Activated CD4-positive, alpha-beta T cell treated with anti-CD3 and anti-CD28 coated beads, Interleukin-10, Interleukin-2, amounts not matched to agents 100 ng/mL and 50 ng/mL, durations not matched to agents 16 hours and 8 hours (primary cell): ENCODE measurements at places on chromosomes 1 and 21.

GRCh38 chr1:37822906-37823815, 15.2 kb upstream of the YRDC start:
- peak; percentile 60 for DNase-seq

GRCh38 chr1:229924639-229925038, 142.4 kb upstream of the GALNT2 start:
- no peak for DNase-seq

DNA sequence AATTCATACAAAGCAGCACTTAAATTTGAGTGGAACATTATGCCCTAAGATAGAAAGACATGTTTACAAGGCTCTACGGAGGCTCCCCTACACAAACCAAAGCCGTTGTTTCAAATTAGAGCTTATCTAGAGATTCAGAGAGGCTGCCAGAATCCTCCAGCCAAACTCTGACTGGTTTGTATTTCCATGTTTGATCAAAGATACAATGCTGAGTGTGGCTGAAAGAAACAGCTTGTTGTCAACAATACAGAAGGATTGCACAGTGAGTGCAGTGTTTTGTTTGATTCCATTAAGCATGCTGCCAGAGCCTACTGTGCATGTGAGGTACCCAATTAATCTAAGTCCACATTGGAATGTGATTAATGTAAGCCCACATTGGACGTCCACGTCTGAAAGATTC, 402.7 kb downstream of the DISC1 start:
- DNase-seq, result no peak

GRCh38 chr21:37580666-37581065, 214.1 kb downstream of the DYRK1A start:
- DNase-seq, result no peak

DNA sequence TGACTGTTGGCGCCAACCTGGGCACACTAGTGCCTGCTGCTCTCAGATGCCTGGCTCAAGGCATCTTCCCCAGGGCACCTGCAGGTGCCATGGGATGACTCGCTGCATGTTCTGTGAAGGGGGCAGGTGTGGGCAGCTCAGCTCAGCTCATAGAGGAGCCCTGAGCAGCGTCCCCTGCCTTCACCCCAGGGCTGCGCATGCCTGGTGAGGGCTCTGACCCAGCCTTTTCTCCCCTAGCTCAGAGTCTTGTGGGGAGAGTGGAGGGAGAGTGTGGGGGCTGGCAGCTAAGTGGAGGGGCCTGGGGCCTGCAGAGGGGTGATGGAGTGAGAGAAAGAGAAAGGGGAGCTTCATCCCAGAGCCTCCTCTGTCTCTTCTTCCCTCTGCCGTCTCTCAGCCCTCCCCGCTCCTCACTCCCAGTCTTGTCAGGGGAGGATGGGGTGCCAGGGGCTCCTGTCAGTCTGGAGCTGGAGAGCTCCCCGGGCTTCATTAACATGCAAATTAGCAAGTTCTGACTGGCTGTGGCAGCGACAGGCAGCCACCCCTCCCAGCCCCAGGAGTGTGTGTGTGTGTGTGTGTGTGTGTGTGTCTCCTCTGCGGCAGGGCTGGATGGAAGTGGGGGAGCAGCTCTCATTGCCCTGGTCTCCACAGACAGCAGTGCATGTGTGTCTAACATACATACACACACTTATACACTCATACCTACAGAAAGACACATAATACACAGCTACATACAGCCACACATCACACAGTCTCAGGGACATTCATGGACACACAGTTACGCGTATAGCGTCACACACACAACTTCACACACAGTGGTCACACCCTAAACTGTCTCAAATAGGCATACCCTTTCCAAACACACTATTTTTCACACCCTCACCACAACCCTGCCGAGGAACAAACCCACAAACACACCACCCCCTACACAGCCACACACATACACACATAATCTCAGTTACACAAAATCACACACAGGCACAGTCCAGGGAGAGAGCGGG, 34.0 kb downstream of the FOXO6 start:
- DNase-seq, result no peak

DNA sequence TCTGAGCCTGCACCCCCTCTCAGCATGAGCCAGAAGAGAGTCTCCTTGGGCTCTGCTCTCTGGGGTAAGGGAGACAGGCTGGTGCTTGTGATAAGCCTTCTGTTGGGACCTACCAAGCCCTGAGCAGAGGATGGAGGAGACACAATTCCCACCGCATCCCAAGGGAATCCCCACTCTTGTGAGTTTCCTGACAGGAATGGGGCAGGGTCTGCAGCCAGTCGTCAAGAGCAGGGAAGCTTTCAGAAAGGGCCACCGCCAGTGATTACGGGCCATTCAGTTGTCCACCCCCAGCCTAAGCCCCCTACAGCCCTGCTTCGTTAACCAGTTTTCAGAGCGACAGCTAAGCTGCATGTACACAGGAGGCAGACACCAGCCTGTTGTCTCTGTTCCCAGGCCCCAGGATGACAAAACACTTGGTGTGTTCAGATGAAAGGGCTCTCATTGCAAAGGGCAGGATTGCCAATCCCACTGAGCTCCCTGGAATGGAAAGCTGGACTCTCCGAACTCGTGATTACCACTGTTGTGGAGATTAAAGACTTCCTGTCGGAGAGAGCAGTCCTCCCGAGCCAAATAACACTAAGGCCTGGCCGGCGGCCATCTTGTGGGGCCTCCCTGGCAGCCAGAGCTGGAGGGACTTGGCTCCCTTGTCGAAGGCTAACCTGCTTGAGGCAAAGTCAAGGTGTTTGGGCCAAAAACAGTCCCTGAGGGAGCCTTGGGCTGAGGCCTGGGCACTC, 37.4 kb upstream of the SLC30A1 start:
- DNase-seq, result no peak

DNA sequence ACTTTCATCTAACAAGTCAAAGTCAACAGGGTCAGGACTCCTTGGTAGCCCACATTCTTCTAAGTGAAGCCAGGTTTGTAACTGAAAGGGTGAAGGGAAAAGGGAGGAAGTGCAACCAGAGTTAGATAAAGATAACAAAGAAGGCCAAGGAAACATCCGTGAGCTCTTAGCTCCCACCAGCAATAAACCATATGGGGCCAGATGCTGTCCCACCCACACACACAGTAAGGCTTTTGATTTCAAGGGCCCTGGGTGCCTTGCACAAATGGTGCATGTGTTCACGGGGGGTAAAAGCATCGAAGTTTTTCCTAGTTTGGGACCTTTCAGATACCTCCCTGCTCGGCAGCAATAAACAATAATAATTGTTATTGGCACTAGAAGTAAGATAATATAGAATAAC, 5.1 kb upstream of the TIAM1 start:
- no peak for DNase-seq

GRCh38 chr1:165376041-165376810, 19.7 kb upstream of the LMX1A start:
- no peak for DNase-seq

DNA sequence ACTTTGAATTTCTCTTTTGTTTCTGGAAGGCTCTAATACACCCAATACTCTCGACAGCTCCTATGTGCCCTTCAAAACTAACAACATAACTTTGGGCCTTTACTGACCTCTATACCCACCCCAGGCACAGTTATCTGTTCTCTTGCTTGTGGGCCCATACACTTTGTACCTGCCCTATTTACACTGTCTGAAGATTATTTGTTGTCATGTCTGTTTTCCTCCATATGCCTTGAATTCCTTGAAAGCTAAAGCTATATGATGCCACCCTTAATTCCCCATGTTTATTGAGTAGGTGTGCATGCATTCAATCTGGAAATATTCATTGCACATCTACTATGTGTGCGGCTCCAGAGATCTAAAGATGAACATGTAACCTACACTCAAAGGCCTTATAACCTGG, 267.6 kb downstream of the PLPP3 start:
- DNase-seq, result no peak

DNA sequence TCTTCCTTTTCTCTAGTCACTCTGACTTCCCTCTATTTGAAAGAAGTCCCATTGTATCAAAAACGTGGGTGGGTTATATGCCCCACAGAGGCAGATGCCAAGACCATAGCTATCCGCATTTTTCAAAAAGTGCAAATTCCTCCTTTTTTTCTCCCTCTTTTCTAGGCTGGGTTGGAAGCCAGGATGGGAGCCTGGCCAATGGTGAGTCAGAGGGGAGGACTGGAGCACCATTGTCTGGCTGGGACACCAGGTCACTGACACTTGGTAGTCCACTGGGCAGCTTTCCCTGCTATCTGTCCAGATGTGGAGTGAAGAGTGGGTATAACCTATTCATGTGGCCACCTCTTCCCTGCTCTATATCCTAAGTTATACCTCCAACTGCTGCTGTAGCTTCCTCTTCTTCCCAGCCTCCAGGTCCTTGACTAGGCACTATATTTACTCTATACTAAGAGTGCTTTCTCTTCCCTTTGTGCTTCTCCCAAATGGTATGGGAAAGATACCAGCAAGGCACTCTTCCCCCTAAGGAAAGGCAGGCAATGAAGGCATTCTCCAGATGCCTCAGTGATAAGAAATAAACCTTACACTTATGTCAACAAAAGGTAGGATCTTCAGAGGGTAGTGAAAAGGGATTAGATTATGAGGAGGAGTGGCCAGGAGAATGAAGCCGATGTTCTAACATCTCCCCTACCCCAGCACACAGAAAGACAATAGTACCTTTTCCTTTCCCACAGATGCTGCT, 12.9 kb downstream of the PI4KB start:
- no peak for DNase-seq

DNA sequence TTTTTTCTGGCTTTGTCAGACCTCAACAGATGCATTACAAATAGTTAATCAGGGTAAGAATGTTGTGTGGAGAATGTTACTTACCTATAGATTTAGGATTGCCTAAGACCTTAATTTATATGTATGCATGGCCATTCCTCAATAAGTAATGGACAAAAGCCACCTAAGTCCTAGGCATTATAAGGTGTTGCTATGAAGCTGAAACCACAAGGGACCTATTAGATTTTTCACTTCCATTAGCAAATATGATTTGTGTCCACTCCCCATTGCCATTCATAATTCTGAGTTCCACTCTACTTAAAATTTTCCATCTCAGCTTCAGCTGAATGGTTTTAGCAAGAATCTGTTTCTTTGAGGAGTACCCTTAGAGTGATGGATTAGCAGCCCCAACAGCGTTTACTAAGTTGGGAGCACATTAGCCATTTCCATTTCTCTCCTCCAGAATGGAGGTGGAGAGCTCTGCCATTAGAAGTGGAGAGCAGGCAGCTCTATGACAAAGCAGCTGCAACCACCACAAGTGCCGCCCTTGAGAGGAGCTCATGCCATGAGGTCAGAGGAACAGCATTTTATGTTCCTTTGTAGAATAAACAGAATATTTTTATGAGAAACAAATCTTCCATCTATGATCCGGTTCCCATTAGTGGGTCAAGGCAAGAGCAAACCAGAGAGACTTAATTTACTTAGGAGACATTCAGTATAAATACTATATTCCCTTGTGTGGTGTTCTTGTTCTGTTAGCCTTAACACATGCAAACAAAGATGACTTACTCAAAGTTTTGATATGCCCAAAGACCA, 28.9 kb upstream of the C1orf87 start:
- no peak for DNase-seq

DNA sequence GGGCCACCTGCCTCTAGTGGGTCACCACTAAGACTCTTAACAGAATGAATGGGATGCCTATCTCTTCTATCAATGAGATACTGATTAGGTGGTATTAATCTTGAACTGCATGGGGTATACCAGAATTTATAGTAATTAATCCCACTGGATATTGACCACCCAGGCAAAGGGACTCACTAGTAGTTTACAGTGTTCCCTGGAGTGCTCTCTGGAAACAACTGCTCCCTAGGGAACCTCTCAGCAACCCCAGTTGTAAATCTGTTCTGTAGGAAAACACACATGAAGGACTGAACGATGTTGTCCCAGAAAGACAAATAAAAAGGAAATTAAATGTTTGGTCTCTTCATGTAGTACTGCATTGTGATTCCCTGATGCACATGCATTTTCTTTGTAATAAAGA, 430.5 kb downstream of the HLX start:
- no peak for DNase-seq

DNA sequence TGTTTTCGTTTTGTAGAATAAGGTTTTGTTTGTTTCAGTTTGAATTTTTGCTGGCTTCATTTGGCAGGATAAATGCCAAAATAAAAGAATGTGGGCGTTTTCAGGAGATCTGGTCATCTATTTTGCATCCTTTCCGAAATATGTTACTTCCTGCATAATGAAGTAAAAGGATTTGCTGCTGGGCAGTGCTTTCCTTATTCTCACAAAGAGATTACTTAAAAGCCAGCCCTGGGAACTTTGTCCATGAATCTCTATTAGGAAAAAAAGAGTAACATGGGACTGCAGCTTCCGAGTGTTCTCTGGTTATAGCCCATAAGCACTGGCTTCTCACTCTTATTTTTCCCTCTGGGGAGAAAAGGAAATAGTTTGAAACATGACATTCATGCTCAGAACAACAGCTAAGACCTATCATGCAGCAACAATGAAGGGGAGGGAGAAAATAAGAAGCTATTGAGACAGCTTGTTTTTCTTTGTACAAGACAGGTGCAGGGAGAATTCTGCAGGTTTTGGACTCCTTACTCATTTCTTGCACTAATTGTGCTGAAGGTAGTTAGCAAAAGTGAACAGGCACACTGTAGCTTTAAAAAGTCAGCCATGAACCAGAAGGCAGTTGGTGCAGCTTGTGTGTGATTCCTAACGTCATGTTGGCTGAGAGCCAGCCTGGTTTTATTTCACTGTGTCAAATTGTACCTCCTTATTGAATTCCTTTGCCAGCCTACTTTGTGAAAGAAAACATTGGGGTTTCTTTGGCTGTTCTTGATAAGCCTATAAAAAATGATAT, at the start of gene SAMD13:
Gene SAMD13 (plus strand): TSS at position 705 of the 781 bp plus-strand sequence. CDS start 1,527 bp downstream, outside the sequence.
- peak; percentile 48 for DNase-seq

DNA sequence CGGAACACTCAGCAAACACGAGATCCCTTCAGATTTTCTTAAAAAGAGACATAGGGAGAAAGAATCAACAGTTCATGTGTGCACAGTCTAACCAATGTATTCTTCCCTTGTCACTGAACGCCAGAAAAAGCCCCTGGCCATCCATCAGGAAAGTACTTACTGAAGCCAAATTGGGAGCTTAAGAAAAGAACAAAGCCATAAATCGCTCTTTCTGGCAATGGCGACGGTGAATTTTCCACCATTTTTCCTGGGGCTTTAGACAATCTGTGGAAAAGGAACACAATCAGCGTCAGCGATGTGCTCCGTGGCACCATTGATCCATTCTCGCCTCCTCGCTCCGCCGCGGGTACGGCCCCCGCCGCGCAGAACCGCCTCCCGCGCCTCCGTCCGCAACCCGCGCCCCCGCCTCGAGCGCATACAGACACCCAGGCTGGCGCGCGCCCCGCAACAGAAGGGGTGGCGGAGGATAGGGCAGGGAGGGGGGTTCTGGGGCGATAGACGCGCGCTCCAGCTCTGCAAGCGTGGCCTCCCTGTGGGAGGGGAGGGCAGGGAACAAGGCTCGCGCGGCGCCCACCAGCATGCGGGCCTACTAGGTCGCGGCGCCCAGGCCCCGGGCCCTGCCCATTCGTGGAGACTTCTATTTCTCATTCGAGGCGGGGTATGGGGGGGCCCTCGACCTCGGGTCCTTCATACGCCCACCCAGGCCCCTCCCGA, 440 bp downstream of the PIGP start:
- DNase-seq, result peak; percentile 62

DNA sequence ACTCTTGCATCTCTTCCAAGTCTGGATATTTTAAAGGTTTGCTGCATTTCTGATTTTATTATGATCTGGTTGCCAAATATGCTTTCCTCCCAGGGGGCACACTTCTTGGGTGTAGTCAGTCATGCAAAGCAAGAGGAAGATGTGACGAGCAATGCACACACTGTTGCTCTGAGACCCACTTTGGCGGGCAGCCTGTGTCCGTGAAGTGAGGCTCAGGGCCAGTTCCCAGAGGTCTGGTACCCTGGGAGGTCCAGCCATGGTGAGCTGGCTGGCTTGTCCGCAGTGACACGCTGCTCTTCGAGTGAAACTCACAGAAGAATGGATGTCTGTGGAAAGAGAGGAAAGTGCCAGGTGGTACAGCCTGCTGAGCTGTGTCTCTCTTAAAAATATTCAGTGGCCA, 52.8 kb upstream of the EDN2 start:
- no peak for DNase-seq
